ENCODE measurements at places on chromosomes 1 and 21.

GRCh38 chr1:234478152-234478480 lies 863 bp downstream of the TARBP1 start:
- peak; percentile 40 for DNase-seq

- DNase-seq = peak; percentile 88
These were observed 11.7 kb upstream of the ENO1 start for GRCh38 chr1:8889925-8890785.

DNA sequence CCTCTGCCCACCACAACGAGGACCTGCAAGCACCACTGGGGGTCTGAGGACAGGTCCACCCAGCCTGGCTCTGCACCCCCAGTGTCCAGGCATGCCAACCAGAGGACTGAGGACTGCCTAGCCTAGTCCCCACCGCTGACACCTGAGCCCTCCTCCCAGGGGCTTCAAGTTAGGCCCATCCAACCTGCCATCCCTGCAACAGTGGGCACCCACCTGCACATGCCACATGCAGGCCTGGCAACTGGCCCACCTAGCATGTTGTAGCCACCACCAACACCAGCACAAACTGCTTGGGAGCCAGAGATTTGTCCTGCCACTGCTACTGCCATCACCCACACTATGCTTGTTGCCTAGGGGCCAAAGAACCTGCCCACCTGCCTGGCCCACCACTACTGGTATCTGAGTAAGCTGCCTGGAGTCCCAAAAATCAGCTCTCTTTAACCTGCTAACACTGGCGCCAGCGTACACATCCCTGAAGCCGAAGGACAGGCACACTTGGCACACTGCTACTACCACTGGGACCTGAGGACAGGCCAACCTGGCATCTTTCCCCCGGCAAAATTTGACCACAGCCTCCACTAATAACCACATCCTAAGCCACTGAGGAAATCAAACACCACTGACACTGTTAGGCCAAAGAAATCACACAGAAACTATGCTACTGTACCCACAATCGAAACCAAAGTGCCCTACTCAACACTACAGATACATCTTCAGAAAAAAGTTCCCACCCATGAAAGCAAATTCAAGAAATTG lies 61.5 kb downstream of the PSMG1 start:
- DNase-seq = no peak

GRCh38 chr21:31248598-31248997 lies 95.5 kb downstream of the TIAM1 start:
- peak; percentile 71 for DNase-seq

DNA sequence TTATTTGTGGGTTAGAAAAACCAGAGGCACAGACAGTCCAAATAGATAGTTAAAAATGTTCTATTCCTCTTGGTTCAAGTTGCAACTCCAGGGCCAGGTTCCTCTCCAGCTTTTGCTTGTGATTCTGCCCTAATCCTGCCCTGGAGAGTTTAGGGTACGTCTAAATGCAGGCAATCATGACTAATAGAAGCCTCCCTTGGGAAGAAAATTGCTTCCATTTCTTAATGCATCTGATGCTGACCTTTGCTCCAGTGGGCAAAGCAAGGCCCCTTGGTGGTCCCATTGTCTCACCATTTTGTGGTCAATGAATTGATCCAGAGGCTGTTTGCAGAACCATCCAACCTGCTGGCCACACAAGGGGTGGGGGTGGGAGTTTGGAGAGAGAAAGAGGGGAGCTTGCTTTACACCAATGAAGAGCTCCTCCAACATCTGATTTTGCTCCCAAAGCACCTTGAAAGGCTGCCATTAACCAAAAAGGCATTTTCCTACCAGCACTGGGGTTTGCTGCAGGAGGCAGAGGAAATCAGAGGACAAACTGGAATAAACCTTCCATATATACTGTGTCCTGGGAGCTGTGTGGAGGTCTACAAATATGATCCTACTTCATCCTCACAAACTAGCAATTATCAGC lies 31.3 kb downstream of the C8B start:
- no peak for DNase-seq

DNA sequence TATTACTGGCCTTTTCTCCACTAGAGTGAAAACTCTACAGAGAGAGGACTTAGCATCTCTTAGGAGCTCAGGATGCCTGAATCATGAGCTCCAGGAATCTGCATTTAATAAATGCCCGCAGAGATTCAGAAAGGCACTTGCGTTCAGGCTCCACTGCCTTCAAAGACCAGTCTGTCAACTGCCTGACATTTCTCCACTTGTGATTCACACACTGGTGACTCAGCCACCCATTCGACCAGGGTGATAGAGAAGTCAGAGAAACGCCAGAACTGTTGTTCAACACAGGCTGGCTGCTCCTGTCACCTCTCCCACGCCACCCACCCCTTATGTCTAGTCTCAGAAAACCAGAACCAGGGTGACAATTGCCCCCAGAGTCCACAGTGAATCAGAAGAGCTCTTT lies 26.9 kb upstream of the LBR start:
- DNase-seq = peak; percentile 75

DNA sequence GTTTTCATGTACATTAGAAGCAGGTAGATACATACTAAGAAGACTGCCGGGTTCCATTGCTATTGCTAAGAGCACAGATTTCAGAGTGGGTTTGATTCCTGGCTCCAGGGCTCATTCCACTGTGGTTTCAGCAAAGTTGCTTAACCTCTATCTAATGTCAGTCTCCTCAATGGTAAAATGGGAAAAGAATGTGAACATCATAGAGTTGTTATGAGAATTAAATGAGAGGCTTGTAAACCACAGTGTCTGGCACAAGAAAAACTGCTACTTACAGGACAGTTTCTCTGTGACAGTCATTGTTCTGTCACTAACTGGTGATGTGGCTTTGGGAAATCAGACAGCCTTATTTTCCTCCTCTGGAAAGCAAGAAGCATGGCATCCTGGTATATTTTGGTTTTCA lies 10.7 kb upstream of the PLXNA2 start:
- peak; percentile 45 for DNase-seq

DNA sequence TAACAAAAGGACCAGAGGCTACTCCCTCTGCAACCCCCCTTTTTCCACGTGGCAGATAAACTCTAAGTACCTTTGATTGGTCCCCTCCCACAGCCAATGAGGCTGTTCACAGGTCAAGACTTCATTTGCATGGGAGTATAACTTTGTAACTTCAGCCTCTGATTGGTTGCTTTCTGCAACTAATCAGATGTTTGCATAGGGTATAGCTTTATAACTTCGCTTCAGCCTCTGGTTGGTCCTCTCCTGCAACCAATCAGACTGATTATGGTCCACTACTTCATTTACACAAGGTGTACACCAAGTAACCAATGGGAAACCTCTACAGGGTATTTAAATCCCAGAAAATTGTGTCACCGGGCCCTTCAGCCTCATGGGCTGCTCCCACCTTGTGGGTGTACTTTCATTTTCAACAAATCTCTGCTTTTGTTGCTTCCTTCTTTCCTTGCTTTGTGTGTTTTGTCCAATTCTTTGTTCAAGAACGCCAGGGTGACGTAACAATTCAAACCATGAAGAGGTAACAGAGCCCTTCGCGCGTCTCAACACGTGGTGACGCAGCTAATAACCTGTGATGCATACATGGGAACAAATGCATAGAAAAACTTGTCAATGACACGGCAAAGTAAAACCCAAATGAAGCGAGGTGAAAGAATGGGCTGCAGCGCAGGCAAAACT lies 47.2 kb downstream of the VPS26C start:
- DNase-seq = peak; percentile 8

- no peak for DNase-seq
These were observed 48.2 kb downstream of the HLCS start for GRCh38 chr21:36918291-36918690.

DNA sequence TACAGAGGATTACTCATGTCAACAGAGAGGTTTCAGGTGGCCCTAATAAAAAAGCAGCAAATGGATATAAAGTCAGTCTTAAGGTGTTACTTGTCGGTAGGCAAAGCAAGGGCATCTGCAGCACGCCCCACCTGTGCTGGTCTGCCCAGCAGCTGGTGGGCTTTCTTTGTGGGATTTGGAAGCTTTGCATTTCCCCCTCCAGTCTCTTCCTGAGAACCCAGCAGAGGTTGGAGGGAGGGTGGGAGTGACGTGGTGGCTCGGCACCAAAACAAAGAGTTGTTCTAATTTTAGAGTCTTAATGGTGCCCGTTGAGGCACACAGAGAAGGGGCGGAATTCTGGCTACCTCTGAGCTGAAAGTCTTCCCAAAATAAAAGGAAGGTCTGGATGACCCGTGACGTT lies 4.8 kb upstream of the PCBP3 start:
- DNase-seq = no peak

DNA sequence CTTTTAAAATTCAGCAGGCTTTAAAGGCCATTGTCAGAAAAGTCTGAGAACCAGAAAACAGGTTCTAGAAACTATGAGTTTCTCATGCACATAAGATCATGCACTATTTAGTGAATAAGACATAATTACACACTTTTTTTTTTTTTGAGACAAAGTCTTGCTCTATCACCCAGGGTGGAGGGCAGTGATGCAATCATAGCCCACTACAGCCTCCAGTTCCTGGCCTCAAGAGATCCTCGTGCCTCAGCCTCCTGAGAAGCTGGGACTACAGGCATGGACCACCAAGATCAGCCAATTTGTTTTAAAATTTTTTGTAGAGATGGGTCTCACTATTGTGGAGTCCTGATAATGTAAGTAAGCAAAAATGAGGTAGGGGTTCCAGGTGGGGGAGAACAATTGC lies 134.9 kb downstream of the VAV3 start:
- no peak for DNase-seq

Measured in fibroblast of villous mesenchyme (primary cell).